ENCODE measurements at places on chromosomes 1 and 21.

DNA sequence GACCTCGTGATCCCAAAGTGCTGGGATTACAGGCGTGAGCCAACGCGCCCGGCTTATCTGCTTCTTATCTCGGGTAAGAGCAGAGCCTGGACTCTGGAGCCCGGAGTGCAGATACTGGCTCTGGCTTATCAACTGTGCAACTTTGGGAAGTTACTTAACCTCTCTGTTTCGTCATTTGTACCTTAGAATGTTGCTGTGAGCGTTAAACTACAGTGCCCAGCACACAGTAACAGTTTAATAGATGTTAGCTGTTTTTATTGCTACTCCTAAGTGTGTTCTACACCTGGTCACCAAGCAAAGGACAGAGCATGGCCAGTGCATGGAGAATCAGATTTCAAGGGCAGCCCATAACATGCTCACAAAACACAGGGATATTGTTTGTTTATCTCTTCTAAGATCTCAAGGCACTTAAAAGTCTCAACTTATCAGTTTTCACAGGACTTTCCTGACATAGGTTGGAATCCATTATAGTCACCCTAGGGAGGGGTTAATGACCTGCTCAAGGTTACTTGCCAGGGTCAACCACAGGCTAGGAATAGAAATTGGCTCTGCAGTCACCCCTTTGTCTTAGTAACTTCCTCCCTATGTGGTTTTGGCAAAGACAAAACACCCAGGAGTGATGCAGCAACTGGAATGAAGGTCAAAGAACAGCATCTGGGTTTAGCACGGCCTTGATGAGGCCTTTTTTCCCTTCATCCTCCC lies 22.5 kb upstream of the SRP9 start:
- DNase-seq, result no peak

DNA sequence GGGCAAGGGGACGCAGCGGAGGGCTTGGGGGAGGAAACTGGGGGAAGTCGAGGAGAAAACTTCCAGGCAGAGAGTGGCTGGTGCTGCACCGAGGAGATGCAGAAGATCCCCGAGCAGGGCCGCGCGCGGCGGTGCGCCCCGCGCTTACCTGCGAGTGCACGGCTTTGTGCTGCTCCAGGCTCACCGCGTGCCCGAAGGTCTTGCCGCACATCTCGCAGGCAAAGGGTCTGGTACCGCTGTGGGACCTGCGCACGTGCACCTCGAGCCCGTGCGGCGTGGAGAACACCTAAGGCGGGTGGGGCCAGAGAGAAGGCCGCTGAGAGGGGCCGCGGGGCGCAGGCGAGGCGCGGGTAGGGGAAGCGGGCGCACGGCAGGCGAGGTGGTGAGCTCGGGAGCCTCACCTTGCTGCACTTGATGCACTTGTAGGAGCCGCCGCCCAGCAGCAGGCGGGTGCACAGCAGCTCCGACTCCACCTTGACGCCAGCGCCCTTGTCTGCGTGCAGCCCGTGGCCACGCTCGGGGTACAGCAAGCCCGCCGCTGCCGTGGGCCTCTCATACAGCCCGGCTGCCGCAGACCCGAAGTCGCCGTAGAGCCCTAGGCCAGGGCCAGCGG lies 6.4 kb downstream of the GFI1 start:
- no peak for DNase-seq

- DNase-seq, result no peak
Observed at GRCh38 chr1:34149501-34149900, 15.5 kb downstream of the CSMD2 start.

GRCh38 chr1:244311784-244312532 lies 139.8 kb downstream of the ADSS2 start:
- no peak for DNase-seq

GRCh38 chr1:107919953-107920352 lies 45.0 kb downstream of the VAV3 start:
- no peak for DNase-seq

DNA sequence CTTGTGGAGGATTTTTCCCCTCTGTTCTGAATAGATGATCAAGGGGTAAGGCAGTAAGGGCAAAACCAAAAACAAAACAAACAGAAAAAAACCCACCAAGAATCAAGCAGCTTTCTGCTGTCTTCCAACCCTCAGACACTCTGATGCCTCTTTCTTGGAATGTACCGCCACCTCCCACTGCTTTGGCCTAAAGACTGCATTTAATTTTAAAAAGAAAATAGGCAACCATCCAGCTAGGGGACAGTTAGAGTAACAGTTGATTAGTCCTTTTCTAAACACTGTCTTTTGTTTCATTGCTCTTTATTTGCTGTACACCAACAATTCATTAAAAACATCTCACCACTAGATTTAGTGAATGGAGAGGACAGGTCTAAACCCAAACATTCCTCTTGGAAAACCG lies 21.5 kb downstream of the WLS start:
- no peak for DNase-seq

- no peak for DNase-seq
Observed at GRCh38 chr1:48030696-48031365, 33.6 kb upstream of the TRABD2B start.

GRCh38 chr1:236336084-236336483 lies 54.3 kb upstream of the ERO1B start:
- no peak for DNase-seq

- DNase-seq, result peak; percentile 24
Observed at GRCh38 chr1:234730770-234731568, 121.0 kb upstream of the IRF2BP2 start.

- DNase-seq, result no peak
Observed at GRCh38 chr1:22888320-22889075, 84.2 kb downstream of the LACTBL1 start.

DNA sequence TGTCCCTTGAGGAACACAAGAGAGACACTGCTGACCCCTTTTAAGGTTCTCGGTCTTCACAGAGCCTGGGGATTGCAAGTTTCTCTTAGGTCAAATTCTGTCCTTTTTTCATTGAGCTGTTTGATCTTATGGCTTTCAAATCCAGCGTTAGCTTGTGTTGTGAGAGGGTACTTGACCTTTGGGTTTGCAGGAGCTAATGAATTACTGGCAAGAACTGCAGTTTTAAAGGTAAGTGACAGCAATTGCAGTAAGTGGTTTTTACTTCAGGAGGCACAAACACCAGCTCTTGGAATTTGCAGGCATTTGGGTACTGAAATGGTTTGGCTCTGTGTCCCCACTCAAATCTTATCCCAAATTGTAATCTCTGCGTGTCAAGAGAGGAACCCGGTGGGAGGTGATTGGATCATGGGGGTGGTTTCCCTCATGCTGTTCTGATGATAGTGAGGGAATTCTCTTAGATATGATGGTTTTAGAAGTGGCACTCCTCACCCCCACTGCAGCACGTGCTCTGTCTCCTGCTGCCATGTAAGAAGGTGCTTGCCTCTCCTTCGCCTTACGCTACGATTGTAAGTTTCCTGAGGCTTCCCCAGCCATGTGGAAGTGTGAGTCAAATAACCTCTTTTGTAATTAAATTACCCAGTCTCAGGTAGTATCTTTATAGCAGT lies 134.5 kb upstream of the LYPLAL1 start:
- no peak for DNase-seq

GRCh38 chr1:151166505-151166956 lies 587 bp downstream of the SCNM1 start:
- no peak for DNase-seq

DNA sequence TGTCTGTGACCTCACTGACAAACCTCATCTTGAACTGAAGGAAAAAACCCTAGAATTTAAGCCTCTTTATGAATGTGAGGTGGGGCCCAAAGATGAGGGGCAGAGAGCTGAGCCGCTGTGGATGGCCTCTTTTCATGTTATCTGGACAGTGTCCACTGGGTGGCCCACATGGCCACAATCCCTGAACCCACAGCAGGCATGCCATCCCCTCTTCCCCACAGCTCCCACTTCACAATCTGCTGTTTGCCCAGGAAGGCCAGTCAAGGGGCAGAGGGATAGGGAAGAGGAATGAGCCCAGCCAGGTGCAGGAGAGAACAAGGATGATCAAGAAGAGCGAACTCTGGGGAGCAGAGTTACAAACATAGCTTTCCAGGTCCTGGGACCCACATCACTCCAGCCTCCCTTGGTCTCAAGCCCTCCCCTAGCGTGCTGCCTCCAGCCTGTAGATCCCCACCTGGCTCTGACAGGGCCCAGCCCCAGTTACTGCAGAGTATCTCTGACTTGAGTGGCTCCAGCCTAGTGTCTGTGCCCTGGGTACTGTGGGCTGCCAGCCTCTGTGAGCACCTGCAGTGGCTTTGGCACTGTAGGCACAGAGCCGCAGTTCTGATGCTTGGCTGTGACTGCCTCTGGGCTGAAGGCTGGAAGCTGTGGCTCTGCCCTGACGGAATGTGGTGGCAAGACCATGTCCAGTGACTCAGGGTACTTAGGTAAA lies 1.9 kb upstream of the SLFNL1 start:
- DNase-seq, result no peak

DNA sequence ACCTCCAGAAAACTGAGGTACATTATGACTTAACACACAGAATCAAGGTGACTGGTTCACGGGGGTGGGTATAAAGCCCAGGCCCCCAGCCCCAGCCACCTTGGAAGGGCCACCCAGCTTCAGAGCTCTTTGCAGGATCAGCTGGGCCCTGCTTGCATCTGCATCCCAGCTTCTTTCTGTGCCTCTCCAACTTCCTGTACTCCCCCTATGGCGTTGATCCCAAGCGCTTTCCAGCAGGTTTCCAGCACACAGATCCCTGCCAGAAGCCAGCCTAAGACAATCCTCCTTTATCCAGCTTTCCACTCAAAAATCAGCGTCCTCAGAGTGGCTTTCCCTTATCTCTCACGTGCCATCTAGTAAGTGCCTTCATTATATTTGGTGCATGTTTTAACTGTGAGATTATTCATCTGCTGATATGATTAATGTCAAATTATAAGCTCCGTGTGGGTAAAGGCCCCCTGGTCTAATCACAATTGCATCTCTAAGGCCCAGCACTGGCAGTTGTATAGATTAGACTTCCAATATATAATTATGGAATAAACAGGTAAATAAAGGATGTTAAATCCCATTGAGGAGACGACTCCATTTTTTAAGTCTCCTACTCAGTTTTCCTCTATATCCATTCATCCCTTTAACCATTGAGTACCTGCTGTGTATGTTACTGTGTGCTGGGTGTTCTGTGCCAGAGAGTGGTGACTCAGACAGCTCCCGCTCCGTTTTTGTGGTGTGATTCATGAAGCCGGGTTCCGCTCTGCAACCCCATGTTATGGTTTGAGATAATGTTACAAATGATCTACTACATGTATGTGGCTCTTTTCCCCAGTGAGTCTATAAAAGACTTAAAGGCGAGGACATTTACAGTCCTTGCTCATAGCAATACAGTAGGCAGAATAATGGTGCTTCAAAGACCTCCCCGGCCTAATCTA lies 387.6 kb downstream of the PCP4 start:
- no peak for DNase-seq

GRCh38 chr1:20834780-20835179 lies 47.7 kb upstream of the HP1BP3 start:
- DNase-seq, result no peak

GRCh38 chr21:34338226-34338625 lies 25.6 kb upstream of the KCNE2 start:
- DNase-seq, result no peak

DNA sequence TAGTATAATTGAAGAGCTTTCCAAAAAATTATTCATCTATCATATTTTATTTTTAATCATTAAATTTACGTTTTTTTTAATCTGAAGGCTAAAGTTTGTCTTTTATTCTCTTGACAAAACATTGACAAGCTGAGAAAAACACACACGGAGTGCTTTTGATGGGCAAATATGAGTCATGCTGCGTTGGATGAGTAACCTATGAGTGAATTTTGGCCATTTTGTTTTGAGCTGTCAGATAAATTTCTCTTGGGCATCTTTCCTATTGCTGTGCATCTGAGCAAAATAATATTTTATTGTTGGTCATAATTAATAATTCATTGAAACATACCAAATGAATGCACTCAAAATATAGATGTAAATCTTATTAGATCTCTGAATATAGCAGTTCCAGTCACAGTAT lies 1144.1 kb upstream of the ADGRL2 start:
- no peak for DNase-seq

DNA sequence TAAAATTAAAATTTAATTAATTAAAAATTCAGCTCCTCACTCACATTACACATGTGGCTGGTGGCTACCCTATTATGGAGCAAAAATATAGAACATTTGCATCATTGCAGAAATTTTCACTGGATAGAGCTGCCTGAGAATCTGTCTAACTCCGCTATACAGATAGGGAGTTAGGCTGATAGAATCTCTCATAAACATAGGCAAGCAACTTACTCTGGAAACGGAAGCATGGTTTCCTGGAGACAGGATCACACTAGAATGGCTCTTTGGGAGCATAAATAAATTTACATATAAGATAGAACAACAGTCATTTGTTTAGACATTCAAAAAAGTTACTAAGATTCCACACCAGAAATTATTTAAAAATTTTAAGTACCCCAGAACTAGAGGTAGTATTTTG lies 12.2 kb upstream of the LAMC2 start:
- no peak for DNase-seq

- no peak for DNase-seq
Observed at GRCh38 chr21:34335316-34335715, 28.5 kb upstream of the KCNE2 start.

GRCh38 chr1:117321680-117322609 lies 45.3 kb upstream of the MAN1A2 start:
- no peak for DNase-seq
